Vagina (tissue), 2 donors: ENCODE measurements at places on chromosomes 12 and 14.
A peak's percentile ranks its signal among the peaks of the same experiment; 100 is the strongest.

DNA sequence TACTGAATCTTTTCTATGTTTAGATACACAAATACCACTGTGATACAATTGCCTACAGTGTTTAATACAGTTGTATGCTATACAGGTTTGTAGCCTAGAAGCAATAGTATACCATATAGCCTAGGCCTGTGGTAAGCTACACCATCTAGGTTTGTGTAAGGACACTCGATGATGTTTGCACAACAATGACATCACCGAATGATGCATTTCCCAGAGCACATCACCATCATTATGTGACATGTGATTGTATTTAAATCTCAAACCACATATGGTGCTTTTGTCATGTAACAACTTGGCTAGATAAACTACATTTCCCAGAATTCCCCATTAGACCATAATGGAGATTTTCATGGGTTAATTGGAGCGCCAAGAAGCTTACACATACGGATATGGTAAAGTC lies 128.4 kb upstream of the CPNE8 start:
- H3K27me3 ChIP-seq, result no peaks in the 10 kb centered on the region
- no peak overlapping the region for H3K4me3 ChIP-seq
- DNase-seq, result no peak
- no peak overlapping the region for H3K27ac ChIP-seq
- no peaks in the 10 kb centered on the region for H3K4me1 ChIP-seq

DNA sequence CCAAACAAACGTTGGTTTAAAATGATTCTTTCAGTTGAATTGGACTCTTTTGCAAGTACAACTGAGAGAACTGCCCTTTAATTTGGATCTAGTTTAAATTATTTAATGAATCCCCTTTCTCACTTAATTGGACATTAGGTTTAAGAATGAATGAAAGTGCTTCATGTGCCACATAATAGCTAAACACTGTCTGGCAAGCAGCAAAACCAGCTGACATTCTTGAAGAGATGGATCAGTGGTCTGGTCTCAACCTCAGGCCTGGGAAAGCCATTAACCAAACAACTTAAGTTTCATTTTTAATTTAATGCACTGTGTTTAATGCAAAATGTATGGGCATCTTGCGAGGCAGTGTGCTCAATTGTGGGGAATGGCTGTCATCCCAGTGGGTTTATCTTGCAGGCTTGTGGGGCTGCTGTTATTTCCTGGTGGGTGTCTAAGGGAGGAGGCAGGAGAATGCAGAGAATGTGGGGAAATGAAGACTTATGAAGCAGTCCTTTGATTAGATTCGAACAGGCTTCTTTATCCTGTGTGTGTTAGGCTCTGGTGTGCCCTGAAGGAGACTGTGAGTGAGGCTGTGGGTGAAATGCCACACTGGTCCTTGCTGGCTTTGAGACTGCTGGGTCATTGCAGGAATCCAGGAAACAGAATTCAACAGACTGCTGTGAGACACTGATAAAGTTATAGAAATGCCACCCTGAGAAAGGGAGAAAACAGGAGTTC lies 144.1 kb upstream of the PELI2 start:
- H3K36me3 ChIP-seq, result no peaks in the 10 kb centered on the region
- H3K27me3 ChIP-seq, result no peaks in the 10 kb centered on the region
- no peak for DNase-seq
- H3K4me3 ChIP-seq, result no peak overlapping the region
- no peaks in the 10 kb centered on the region for H3K4me1 ChIP-seq

GRCh38 chr12:76391461-76391860 lies 43.2 kb upstream of the BBS10 start:
- H3K4me3 ChIP-seq, result no peak overlapping the region
- no peak for DNase-seq
- H3K27ac ChIP-seq, result no peak overlapping the region
- H3K27me3 ChIP-seq, result no peaks in the 10 kb centered on the region
- no peaks in the 10 kb centered on the region for H3K4me1 ChIP-seq

GRCh38 chr12:83074358-83074894 lies 387.7 kb downstream of the TMTC2 start:
- H3K4me1 ChIP-seq, result no peaks in the 10 kb centered on the region
- DNase-seq, result no peak
- no peak overlapping the region for H3K27ac ChIP-seq
- no peak overlapping the region for H3K4me3 ChIP-seq

GRCh38 chr12:89183985-89184435 lies 168.3 kb downstream of the DUSP6 start:
- H3K27ac ChIP-seq, result no peak overlapping the region
- H3K27me3 ChIP-seq, result no peaks in the 10 kb centered on the region
- peak; percentile 91 for DNase-seq
- peaks cover 25% of the 10 kb centered on the region for H3K4me1 ChIP-seq
- H3K36me3 ChIP-seq, result no peaks in the 10 kb centered on the region
- H3K4me3 ChIP-seq, result no peak overlapping the region

- no peak overlapping the region for H3K27ac ChIP-seq
- no peaks in the 10 kb centered on the region for H3K36me3 ChIP-seq
- DNase-seq, result no peak
- no peaks in the 10 kb centered on the region for H3K27me3 ChIP-seq
Observed at GRCh38 chr12:85325442-85325841, 45.4 kb downstream of the ALX1 start.

GRCh38 chr12:71045781-71046180 lies 112.0 kb downstream of the TSPAN8 start:
- H3K36me3 ChIP-seq, result no peaks in the 10 kb centered on the region
- H3K27me3 ChIP-seq, result no peaks in the 10 kb centered on the region
- DNase-seq, result no peak
- H3K27ac ChIP-seq, result no peak overlapping the region
- H3K4me1 ChIP-seq, result peaks cover 4% of the 10 kb centered on the region

- no peaks in the 10 kb centered on the region for H3K36me3 ChIP-seq
- H3K27ac ChIP-seq, result no peak overlapping the region
- H3K4me3 ChIP-seq, result no peak overlapping the region
- no peaks in the 10 kb centered on the region for H3K27me3 ChIP-seq
- no peak for DNase-seq
- H3K4me1 ChIP-seq, result no peaks in the 10 kb centered on the region
Observed at GRCh38 chr12:15505616-15506015, 183.3 kb downstream of the PTPRO start.

GRCh38 chr12:3897371-3897971 lies 24.3 kb upstream of the PARP11 start:
- peaks cover 13% of the 10 kb centered on the region for H3K4me1 ChIP-seq
- no peak overlapping the region for H3K4me3 ChIP-seq
- H3K36me3 ChIP-seq, result no peaks in the 10 kb centered on the region

GRCh38 chr14:28130610-28131284 lies 635.8 kb upstream of the FOXG1 start:
- H3K4me1 ChIP-seq, result no peaks in the 10 kb centered on the region
- H3K27ac ChIP-seq, result no peak overlapping the region
- no peaks in the 10 kb centered on the region for H3K36me3 ChIP-seq

GRCh38 chr14:32733015-32733414 lies 205.7 kb upstream of the NPAS3 start:
- no peak overlapping the region for H3K4me3 ChIP-seq
- no peak overlapping the region for H3K27ac ChIP-seq
- H3K4me1 ChIP-seq, result no peaks in the 10 kb centered on the region
- H3K27me3 ChIP-seq, result no peaks in the 10 kb centered on the region
- no peaks in the 10 kb centered on the region for H3K36me3 ChIP-seq
- no peak for DNase-seq

DNA sequence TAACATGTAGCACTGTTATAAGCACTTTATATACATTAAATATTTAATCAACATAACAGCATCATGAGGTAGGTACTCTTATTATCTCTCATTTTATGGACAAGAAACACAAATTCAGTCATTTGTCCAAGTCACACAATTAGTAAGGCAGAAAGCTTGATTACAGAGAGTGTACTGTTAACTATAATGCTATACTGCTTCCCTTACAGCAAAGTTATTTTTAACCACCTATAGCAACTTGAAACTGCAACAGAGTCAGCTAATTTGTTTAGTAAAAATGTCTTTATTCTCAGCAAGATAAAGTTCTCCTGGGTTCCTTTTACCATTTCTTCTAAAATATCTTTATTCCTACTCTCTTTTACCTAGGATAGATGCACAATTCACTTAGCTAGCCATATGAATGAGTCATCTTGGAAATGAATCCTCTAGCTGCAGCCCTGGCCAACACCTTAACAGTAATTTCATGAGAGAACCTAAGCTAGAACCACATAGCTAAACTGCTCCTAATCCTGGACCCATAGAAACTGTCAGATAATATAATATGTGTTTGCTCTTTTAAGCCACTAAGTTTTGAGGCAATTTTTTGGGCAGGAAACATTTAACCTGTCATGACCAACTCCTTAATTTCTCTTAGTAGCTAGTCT lies 90.2 kb upstream of the HECTD1 start:
- no peak for DNase-seq
- no peaks in the 10 kb centered on the region for H3K27me3 ChIP-seq
- no peaks in the 10 kb centered on the region for H3K36me3 ChIP-seq
- no peak overlapping the region for H3K4me3 ChIP-seq
- H3K4me1 ChIP-seq, result no peaks in the 10 kb centered on the region

- no peak for DNase-seq
- H3K4me1 ChIP-seq, result no peaks in the 10 kb centered on the region
- H3K27ac ChIP-seq, result no peak overlapping the region
- no peaks in the 10 kb centered on the region for H3K36me3 ChIP-seq
- no peak overlapping the region for H3K4me3 ChIP-seq
- H3K27me3 ChIP-seq, result no peaks in the 10 kb centered on the region
Observed at GRCh38 chr14:54010981-54011380, 54.4 kb upstream of the BMP4 start.

DNA sequence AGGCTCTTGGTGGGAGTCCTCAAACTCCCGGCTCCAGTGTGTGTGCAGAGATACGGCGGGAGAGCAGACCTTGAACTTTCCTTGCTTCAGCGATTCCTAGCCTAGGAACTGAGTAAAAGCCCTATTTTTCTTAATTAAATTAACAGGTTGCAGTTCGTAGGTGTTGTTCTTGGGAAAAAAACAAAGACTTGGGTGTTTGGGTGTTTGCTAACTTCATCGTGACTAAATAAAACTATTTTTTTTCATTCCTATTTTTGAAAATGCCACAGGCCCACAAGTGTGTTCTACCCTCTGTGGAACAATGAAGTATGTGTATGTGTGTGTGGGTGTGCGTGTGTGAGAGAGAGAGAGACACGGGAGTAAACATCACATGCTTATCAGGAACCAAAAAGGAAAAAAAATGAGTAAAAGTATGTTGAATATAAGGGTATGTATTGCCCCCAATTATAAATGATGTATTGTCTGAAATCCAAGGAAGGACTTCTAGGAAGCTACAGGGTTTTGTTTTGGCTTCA lies 651 bp downstream of the TMEM117 start:
- peaks cover 30% of the 10 kb centered on the region for H3K4me1 ChIP-seq
- no peak for DNase-seq
- H3K27ac ChIP-seq, result peak overlapping the region; percentile 91
- H3K36me3 ChIP-seq, result no peaks in the 10 kb centered on the region
- peak overlapping the region; percentile 69 for H3K4me3 ChIP-seq
